Stimulated activated CD8-positive, alpha-beta memory T cell treated with anti-CD3 and anti-CD28 coated beads, Interleukin-15, amount 100 ng/mL, for 24 hours (primary cell): ENCODE measurements at places on chromosomes 11 and 22.

DNA sequence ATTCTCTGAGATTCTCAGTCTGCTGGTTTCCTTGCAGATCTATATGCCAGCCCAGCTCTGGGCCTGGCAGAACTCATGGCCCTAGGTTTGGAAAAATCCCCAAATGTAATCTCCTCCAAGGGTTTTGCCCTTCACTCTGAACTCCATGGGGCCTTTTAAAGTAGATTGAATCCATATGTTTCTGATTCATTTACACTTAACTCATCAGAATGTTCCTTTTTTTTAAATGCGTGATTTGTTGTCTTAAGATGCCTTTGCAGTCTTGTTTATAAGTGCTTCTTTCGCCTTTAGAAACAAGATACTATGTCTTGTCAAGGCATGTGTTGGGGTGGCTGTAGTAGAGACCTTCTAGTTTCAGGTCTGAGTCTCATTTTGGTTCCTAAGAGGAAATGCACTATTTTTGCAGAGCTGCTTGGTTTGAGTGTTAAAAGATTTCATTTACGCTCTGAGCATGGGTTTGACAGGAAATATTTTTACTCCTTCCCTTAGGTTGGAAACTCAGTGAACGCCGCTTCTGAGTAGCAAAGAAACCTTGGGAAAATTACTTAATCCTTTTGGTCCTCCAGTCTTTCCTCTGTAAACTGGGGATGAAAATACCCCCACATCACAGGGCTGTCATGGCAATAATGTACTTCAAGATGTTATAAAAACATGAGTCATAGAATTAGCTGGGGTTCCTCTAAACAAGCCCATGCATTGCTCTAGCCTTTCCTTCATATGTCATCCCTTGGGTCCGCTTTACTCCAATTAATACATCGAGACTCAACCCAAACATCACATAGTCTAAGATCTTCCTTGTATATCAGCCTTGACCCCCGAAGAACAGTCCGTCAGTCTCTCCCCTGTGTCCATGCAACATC is 83.5 kb downstream of the SNX19 start:
- DNase-seq = no peak

DNA sequence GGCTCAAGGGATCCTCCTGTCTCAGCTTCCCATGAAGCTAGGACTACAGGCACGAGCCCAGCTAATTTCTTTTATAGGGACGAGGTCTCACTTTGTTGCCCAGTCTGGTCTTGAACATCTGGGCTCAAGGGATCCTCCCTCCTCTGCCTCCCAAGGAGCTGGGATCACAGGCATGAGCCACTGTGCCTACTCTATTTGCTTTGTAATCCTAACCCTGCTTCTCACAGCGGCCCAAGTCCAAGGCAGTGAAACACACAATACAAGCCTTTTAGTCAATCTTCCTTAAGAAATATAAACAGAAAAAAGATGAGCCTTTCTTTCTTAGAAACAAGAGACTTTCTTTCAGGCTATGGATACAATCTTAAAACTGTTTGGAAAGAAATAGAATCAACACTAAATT is 115.2 kb upstream of the SORL1-AS1 start:
- no peak for DNase-seq

GRCh38 chr11:251550-251949 is 14.8 kb downstream of the PSMD13 start:
- no peak for DNase-seq

GRCh38 chr11:96168623-96169022 is 174.4 kb downstream of the MAML2 start:
- DNase-seq = no peak

- DNase-seq = no peak
Measured at GRCh38 chr11:76980196-76980595, 54.0 kb upstream of the B3GNT6 start.

DNA sequence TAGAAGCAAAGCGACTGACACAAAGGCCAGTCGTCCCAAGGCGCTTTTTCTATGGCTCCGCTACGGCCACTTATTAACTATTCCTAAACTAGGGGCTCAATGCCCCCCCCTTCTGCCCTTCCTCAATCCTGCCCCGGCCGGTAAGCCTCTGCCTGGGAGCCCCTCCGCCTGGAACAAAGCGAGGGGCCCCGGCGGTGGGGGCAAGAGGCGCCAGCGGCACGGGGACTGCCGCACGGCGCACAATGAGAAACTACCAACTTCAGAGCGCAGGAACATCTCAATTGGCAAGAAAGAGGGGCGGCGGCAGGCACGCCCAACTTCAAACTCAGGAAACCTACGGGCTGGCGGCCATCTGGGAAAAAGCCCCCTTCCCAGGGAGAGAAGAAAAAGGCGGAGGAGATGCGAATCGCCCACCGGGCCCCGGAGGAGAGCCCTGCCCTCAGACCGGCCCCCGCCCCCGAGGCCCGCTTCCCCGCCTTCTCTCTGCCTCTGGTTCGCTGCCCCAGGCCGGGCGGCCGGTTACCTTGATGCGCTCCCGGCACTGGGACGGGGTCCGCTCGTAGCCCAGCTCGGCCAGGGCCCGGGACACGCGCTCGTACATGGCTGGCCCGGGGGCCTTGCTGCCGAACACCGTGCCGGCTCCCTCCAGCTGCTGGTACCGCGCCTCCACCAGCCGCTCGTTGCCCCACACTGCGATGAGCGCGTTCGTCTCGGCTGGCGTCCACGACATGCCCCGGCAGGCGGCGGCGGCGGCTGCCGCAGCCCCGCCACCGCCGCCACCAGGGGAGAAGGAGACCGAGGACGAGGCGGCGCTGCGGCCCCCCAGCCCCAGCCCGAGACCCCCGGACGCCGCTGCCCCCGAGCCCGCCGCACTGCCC is 619 bp downstream of the MSANTD2 start:
- peak; percentile 15 for DNase-seq

DNA sequence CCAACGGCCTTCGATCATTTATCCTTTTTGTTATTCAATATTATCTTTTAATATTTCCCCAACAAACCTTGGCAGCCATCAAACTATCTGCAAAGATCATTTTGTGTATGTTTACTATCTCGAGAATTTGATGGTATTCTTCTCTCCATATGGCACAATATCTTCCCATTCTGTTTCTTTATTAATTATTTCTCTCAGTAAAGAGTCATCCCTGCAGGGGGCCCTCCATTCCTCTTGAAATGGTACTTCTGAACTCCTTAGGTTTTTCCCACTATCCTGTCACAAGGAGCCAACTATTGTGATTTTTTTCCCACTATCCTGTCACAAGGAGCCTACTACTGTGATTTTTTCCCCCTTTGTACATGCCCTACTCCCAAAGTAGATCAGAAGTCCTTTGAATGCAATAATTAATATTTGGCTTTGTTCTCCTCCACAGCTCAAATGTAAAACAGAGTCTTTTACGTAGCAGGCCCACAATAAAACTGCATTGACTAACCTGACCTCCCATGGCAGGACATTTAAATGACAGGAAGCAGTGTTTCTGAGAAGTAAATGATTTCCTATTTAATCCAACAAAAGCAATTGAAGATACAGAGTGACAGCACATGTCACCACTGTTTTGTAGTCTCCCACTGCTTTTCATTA is 43.3 kb downstream of the PDGFD start:
- no peak for DNase-seq

- DNase-seq = no peak
Measured at GRCh38 chr22:46259374-46259773, 3.8 kb downstream of the PKDREJ start.

GRCh38 chr22:49693848-49694247 is 133.8 kb downstream of the BRD1 start:
- no peak for DNase-seq

DNA sequence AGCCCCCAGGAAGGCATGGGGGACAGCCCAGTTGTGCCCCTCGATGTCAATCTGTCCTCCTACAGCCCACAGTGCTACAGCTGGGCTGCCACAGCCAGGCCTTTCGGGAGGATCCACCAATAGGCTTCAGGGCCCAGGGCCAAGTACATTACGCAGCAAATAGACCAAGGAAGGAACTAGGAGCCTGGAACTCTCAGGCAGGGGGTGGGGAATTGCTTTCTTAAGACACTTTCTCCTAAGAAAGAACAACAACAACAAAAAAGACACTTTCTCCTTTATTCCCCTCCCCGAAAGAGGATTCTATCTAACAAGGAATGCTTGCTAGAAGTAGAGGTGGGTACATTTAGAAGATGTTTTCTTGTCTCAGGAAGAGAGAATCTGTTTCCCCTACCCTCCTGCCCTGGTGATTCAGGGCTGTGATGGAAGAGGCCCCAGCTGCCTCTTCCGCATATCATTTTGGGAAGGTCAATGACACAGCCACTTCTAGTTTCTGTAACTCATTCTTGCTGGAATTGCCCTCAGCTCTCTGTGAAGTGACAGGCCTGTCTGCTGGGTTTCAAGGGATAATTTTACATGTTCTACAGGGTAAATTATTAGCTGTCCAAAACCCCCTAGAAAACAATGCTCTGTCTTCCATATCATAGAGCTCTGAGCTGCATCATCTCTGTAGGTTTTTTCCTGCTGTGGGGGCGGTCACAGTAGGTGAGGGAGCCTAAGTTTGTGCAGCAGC is 6.0 kb upstream of the MALAT1 start:
- DNase-seq = no peak

GRCh38 chr22:44596396-44597125 is 98.5 kb upstream of the RTL6 start:
- no peak for DNase-seq

- no peak for DNase-seq
Measured at GRCh38 chr11:108148556-108148955, 27.2 kb downstream of the ACAT1 start.

DNA sequence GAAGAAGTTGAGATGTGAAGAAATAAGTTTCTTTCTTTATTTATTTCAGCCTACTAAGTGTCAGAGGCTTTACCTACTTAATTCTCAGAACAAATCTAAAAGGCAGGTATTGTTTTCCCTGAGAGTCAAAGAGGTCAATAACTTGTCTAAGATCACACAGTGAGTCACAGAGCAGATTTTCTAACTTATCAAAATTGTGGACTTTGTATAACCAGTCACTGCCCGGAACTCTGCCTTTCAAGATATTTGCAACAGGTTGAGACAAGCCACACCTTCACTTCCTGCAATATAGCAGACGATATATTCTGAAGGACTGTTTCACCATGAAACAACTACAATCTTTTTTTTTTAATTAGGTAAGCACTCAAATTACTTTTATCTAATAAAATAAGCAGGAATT is 10.5 kb upstream of the MMP3 start:
- DNase-seq = no peak

- no peak for DNase-seq
Measured at GRCh38 chr11:22157531-22157930, 35.4 kb upstream of the ANO5 start.

DNA sequence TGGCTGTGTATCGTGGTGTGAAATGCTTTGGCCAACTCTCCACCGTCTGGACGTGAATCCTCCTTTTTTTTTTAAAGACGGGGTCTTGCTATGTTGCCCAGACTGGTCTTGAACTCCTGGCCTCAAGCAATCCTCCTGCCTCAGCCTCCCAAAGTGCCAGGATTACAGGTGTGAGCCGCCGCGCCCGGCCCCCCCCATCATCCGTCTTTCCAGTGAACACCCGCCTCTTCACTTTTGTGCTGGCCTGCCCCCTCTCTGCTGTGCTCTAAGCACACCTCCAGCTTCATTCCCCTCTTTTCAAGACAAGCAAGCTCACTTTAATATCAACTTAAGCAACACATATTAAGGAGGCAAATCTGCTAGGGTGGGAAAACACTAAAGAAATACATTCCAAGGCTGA is 35.3 kb downstream of the IGSF9B start:
- DNase-seq = no peak

DNA sequence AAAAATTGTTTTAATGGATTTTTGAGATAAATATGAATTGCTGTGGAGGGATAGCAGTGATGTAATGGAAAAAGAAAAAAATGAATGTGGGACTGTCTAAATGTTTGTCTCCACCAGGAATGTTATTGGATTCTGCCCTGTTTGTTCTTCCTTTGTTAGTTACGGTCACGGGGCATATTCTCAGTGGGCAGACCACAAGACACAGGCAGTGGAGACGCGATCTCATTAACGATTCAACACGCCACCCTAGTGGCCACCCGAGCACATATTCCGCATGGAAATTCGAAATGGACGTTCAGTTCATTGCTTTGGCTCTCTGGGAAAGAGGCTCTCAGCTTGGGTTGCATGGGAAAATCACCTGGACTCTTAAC is 151.8 kb upstream of the TTC12 start:
- DNase-seq = no peak

- no peak for DNase-seq
Measured at GRCh38 chr11:104462341-104462740, 298.4 kb upstream of the PDGFD start.

DNA sequence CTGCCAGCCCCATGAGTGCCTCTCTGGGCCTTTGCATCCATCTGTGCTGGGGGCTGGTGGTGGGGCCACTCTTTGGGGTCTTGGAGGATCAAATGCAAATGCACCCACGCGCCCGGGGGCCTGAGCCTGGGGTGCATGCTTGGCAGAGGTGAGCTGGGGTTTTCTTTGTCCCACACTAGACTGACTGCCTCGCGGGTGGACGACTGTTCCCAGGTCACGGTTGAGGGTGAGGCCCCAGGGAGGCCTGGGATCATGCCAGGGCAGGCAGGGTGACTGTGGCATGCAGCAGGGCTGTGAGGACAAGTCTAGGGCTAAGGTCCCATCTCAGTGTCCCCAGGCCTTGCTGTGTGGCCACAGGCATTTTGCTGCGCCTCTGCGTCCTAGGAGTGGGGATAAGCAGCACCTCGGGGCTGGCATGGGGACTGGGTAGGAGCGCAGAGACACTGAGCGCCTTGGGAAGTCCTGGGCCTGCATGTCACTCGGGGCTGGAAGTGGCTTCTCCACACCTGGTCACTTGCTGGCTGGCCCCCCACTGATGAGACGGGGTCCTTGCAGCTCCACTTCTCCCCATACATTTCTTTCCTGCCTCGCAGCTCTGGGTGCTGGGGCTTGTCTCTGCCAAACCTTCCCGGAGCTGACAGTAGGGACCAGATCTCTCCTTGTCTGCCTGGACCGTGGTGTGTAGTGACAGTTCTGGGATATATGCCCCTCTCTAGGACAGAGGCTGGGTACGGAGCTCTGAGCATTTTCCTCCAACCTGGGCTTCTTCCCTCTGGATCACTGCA is 133.1 kb downstream of the CTTN start:
- DNase-seq = no peak

GRCh38 chr11:61617515-61617914 is 36.6 kb upstream of the SYT7 start:
- no peak for DNase-seq

- no peak for DNase-seq
Measured at GRCh38 chr11:70916351-70916750, 336.0 kb downstream of the SHANK2 start.

- no peak for DNase-seq
Measured at GRCh38 chr22:49701380-49702067, 126.1 kb downstream of the BRD1 start.

- no peak for DNase-seq
Measured at GRCh38 chr11:72534371-72535193, 100.3 kb upstream of the CLPB start.

GRCh38 chr22:48369789-48370507 is 1457.7 kb downstream of the BRD1 start:
- no peak for DNase-seq

- DNase-seq = no peak
Measured at GRCh38 chr11:7512525-7513233, 1.1 kb upstream of the PPFIBP2 start.

GRCh38 chr11:83285151-83285770 is 906 bp downstream of the CCDC90B start:
- DNase-seq = no peak
